Stimulated activated CD4-positive, alpha-beta T cell treated with anti-CD3 and anti-CD28 coated beads, Interleukin-12 subunit alpha, Interleukin-12 subunit beta, amount 100 ng/mL, for 48 hours (primary cell): ENCODE measurements at places on chromosomes 7 and 10.

DNA sequence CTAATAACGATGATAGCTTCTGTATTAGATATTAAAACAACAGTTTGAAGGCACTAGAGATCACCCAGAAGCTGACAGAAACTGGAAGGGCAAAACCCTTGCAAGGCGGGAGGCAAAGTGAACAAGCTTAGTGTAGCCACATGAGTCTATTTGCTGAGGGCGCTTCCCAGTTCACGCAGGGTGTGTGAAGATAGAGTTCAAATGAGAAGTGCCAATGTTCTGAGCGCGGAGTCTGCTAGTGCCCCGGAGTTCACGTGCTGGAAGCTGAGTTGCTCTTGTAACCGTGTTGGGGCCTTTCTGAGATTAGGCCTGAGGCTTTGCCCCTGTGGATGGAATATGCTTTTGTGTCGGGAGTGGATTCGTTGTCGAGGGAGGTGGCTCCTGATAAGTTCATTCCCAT is 16.6 kb upstream of the GTPBP4 start:
- no peak for DNase-seq

DNA sequence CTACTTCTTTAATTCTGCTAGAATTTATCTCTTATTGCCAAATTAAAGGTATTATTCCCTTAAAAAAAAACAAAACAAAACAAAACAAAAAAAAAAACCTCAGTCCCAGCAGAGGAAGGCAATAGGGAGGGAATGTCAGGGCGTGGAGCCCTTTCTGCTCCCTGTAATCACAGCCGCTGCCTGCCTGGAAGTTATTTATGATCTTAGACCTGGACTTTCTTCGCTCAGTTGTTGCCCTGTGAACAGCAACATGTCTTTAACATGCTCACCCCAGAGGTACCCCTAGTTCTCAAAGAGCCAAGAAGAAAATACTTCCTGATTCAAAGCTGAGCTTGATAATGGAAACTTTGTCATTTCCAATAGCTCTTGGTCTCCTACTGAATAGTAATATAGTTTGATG is 7.7 kb downstream of the FAM180A start:
- no peak for DNase-seq

DNA sequence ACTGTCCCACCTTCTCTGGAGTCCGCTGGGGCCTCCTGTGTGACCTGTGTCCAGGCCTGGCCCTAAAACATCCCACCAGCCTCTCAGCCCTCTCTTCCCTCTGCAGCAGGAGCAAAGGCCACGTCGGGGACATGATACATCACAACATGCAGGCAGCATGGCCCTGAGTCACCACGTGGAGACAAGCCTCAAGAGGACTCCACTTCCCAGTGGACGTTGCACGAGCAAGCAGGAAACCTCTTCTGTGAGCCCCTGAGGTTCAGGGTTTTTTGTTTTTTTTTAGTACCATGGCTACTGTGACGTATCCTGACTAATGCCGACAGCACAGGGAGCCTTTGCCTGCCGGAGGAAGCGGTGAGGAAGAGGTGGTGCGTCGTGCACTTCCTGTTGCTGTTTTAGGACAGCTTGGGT is 165.9 kb downstream of the DNAJB6 start:
- peak; percentile 30 for DNase-seq

- no peak for DNase-seq
These were observed 233.1 kb upstream of the PHYHIPL start for GRCh38 chr10:58943256-58943890.

DNA sequence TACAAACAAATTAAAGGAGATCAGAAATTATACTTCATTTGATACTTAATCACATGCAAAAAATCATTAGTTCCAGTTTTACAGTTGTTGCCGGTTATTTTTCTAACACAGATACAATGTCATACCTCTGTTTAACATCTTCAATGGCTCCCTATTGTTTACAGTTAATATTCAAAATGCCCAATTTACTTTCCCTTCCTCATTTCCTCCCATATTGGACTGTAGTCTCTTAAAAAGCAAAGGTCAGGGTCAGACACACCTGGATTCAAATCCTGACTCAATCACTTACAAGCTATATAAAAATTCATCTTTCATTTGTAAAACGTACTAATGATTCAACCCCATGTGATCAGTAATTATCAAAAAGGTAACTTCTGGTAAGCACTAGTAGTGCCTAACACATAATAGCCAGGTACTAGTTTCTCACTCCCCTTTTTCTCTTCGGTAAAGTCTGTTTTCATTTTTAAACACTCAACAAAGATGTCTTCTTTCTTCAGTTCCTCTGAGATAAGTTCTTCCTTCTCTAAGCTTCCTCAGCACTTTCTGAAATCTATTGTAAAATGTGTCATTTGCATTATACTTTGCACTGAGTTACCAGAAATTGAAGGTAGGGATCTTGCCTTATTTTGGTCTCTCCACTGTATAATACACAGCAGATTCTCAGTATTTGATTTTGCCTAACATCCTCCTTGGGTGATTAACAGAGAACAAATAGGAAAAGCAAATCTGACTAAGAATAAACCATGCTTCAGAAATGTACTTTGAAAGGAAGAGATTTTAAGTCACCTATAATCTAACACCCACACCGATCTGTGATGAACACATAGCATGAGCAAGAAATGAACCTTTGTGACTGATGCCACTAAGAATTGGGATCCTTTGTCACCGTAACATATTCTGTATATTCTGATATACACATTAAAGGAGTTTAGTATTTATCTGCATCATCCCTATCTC is 16.1 kb downstream of the KMT2C start:
- no peak for DNase-seq

DNA sequence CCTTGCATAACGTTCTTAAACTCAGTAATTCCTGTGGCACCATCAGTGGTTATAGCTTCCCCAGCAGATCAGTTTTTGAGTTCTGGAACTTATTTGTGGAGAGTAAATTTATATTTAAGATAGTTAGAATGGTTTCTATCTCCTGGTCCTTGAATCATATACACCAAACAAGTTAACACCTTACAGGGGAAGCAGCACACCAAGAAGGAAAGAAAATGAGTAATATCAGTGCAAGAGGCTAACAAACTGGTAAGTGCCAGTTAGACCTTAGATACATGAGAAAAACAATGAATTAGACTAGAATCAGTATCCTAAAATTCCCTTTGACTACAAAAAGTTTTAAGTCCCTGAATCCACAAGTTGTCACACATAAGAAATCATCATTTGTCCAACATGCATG is 54.2 kb downstream of the ABI1 start:
- DNase-seq, result no peak

- DNase-seq, result no peak
These were observed 210.4 kb downstream of the FAM107B start for GRCh38 chr10:14564268-14564744.

GRCh38 chr10:77771450-77771849 is 133.8 kb upstream of the KCNMA1 start:
- no peak for DNase-seq

DNA sequence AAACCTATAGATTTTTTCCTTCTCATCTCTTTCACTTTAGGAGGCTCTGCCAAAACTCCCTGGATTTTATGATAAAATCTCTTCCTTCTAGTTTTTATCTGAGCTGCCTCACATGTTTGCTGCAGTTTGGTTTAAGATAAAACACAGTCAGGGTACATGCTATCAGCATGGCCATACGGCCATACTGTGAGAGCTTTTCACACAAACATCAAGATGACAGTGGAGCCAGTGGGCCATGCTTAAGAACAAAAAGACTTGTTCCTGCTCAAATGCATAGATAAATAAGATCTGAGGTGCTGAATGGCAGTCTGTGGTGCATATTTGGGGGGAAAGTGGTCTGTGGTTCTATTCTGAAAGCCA is 91.0 kb downstream of the ELMO1 start:
- no peak for DNase-seq

DNA sequence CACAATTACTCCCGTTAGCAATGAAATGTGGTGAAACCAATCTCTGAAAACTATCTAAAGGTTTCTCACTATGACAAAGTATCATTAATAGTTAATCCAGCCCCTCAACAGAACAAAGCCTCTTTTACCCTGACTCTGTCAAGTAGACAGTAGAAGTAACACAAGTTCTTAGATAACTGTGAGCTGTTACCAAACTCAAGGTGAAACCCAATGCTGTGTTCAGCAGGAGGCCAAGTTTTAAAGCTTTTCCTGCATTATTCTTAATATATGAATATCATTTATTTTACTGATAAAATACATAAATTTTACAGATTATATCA is 109.1 kb downstream of the SRPK2 start:
- DNase-seq, result no peak

DNA sequence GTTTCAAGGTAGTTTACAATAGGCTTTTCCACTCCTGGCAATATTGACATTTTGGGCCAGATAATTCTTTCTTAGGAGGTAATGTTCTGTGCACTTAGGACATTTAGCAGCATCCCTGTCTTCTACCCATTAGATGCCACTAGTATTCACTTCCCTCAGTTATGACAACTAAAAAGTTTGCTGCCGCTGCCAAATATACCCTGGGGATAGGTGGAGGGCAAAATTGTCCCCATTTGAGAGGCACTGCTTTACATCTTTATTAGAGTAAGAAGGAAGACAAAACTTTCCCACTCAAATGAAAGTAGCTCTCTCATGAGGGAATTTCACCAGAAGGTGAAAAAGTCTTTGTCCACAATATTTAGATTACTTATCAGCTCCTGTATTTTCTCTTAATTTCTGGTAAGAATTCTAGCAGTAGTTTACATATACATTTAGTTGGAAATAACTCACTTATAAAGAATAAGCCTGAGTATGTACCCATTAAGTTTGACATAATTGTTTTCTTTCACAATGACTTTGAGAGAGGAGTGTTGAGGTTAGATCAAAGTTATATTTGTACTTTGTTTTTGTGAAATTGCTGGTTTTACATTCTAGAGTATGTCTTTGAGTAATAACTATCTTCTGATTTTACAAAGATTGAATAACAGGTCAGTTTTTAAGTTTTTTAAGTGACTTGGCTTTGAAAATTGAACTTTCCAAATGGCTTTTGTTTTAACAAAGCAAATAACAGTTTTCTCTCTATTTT is 46.0 kb downstream of the HELLS start:
- no peak for DNase-seq

GRCh38 chr7:133109816-133110215 is 27.9 kb upstream of the CHCHD3 start:
- DNase-seq, result no peak

- DNase-seq, result no peak
These were observed at the start of gene CADPS2 for GRCh38 chr7:122886357-122887081. Gene CADPS2, minus strand, starts transcription at chr7:122886460. Its CDS starts 123 bp downstream, at chr7:122886337.

- DNase-seq, result no peak
These were observed 72.7 kb upstream of the PIK3CG start for GRCh38 chr7:106792233-106792926.

- DNase-seq, result no peak
These were observed 50.2 kb downstream of the APBB1IP start for GRCh38 chr10:26488344-26488743.

DNA sequence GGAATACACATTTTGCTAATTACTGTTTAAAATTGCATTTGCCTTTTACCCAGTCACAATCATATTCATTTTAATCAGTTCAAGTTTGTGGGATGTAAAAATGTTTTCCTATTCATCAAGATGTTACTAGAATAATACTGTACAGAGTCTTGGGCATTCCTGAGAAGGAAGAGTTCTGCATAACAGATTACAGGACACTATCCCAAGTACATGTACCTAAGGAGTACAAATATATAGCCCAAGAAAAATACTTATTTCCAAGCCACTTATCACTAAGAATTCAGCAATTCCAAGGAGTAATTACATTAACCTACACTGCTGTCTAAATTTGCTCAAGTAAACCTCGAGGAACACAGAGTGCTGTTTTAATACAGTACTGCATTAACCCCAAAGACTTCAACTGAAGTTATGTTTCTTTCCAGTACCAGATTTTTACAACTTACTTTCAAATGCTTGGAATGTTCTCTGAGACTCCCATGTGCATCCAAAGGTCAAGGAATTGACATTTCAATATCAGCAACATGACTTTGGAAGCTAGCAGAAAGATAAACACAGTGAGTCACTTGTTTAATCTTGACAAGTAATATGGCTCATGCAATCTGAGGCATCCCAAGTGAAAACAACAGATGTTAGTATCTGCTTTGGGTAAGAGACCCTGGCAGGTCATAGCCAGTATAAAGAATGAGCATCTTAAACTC is 125.4 kb upstream of the BET1 start:
- no peak for DNase-seq

DNA sequence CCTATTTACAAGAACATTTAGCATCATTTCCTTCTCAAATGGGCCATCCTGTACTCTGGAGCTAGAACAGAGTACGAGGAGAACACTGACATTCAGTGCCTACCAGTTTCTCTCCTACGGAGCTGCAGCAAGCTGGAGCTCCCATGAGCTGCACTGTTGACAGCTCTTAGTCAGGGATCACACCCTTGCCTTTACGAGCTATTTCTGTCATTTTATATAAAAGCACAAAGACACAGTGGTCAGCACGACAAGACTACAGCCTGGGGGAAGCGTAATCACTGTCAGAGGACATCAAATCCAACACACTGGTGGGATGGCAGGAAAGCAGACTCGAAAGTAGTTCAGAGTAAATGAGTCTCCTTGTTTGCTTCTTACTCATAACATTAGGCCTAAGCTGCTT is 2.7 kb downstream of the CDCA7L start:
- DNase-seq, result no peak

GRCh38 chr7:95589031-95589430 is 7.3 kb downstream of the PDK4 start:
- no peak for DNase-seq
